Left lung (tissue), 14 donors: ENCODE measurements at places on chromosomes 5 and 9. TPM values are rescaled to one million over a fixed set of nuclear protein-coding genes. Genes with fewer than 3 reads are reported as not detected.

- peak; percentile 91 for DNase-seq
Measured at GRCh38 chr5:73451224-73452130, 2.9 kb upstream of the FOXD1 start.

DNA sequence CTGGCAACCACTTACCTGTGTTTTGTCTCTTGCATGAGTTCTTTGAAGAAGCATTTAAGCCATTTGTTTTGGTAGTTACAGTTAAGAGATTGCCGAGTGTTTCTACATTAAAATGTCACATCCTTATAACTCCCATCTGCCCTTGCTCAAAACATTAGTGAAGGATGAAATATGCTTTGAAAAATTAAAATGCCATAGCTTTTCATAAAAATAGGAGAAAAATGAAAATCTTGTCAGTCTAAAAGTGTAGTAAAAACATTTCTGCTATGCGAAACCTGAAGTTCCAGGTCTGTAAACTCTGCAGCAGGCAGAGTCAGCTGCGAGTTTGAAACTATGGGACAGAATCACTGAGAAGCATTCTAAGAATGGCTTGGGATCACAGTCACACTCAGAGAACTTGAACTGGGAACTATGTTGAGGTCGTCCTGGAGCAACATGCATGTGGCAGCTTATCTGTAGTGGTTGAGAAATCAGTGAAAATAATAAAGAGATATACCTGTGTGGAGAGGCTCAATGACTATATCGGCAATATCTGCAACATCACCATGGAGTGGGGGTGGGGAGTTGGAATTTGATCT lies 67.4 kb downstream of the RASGRF2 start:
- no peak for DNase-seq

- no peak for DNase-seq
Measured at GRCh38 chr5:151904127-151904526, 20.5 kb downstream of the GLRA1 start.

- DNase-seq, result no peak
Measured at GRCh38 chr5:168159425-168159824, 132.0 kb upstream of the WWC1 start.

DNA sequence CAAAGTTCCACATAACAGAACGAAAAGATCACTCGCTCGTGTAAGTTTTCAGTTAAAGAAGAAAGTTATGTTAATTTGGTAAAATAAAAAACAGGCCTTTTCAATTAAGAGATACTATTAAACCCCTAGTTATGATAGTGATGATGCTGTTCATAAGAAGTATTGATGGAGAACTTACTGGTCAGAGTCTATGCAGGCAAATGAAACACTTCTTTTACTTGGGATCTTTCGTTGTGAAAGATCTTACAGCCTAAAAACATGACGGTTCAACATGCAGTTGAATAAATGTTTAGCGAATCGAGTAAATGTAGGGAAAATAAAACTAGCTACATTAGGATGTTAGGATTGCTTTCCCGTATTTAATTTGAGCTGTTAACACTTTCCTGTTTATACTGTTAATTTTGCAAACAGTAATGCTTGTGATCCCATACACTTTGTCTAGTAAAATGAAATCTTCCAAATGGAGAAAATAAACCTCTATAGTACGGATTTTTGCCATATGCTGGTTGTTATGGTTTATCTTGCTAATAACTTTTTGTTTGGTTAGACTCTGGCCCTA lies 2.0 kb downstream of the RHOBTB3 start:
- no peak for DNase-seq

DNA sequence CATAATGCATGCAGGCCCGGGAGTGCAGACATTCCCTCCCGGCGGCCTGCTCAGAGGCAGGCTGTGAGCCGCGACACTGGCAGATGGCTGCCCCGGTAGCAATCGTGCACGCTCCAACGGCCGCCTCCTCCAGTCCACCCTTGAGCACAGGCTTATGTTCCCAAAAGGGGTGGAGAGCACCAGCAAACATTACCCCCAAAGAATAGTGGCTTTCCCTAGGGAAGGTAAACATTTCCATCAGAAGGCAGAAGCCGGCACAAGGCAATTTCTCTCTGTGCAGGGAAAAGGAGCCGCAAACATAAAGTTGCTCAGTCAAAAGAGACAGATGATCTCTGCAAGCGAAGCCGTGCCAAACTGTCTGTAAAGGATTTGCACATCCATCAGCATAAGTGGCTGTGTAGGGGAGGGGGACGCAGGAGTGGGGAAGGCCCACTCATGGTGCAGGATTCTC lies 92.5 kb downstream of the SIL1 start:
- no peak for DNase-seq

GRCh38 chr5:135140446-135141204 lies 106.6 kb upstream of the PITX1 start:
- DNase-seq, result no peak

- DNase-seq, result no peak
Measured at GRCh38 chr5:101663543-101663942, 632.5 kb downstream of the SLCO4C1 start.

DNA sequence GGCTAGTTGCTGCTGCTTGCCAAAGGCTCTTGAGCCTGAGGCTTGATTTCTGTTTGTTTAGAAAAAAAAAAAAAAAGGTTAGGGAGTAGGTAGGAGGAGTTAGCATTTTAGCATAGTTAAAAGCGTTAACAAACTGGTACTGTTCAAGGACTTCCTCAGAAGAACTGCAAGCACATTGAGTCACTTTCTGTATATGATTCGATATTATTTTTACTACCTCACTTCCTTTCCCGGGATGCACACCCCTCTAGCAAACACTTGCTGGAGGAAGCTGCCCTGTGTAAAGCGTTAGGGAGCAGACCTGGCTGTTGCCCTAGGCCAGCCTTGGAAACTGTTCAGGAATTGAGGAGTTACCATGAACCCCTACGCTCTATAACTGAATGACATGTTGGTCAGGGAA lies 15.7 kb upstream of the CEP120 start:
- DNase-seq, result no peak

Gene SLC25A2
- 0.34 TPM for polyA plus RNA-seq

DNA sequence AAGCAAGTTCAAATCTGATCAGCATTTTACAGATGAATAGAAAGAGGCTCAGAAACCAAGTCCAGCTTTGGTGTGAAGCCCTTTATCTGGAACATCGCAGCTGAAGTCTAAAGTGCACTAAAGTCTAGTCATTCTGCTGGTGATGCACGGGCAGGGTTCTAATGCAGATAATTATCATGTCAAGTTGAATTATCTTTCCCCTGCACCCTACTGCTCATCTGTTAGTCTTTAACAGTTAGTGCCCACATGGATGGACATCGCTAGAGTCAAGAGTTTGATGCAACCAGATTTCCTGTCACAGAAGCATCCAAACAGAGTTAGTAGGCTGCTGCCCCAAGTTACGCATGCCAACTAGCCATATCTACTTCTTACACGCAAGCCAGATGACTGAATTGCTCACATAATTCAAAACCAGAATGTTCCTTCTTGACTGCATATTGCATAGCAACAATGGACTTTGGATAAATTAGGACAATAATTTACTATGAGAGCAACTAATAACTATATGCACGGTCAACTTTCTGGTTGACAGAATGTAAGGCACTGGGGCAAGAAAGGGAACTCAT lies 1.6 kb upstream of the TOMM5 start:
- no peak for DNase-seq

DNA sequence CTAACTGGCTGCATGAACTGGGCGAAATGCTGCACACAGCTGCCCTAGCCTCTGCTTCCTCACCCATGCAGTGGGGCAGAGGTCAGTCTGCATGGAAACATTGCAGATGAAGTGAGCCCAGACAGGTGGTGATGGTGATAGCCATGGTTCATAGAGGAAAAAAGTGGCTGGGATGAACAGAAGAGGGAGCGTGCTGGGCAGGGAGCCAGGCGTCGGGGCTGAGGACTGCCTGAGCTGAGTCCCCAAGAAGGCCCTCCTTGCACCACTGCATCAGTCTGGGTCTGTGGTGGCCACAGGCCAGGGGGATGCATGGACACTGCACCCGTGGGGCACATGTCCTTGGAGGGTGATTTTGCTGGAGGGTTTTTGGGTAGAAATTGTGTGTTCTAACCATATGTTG lies 80.5 kb downstream of the AMBP start:
- DNase-seq, result no peak

Gene NUP155
- 30.6 TPM for polyA plus RNA-seq

DNA sequence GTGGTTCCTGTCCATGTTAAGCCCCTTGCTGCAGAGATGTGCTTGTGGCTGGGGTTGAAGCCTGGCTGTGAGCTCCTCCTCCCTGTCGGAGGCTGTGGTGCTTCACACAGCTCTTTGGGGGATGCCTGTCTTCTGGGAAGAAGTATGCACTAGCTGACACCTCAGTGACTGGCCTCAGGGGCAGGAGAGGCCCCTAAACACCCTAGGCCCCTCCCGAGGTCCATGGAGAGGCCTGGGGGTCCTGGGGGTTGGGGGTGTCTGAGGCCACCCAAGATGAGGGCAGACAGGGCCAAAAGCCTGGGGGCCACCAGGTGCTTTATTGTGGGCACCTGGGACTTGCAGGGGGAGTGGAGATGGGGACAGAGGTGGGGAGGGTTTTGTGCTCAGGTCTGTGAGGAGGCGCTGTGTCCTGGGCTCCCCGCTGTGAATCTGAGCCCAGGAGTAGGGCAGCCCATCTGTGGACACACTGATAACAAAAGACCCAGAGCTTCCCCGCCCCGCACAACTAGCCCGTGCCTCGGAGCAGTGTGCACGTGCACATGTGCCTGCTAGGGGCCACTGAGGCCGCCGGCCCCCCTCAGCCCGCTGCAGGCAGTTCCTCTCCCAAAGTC lies 92.0 kb downstream of the PHF2 start:
- DNase-seq, result no peak

DNA sequence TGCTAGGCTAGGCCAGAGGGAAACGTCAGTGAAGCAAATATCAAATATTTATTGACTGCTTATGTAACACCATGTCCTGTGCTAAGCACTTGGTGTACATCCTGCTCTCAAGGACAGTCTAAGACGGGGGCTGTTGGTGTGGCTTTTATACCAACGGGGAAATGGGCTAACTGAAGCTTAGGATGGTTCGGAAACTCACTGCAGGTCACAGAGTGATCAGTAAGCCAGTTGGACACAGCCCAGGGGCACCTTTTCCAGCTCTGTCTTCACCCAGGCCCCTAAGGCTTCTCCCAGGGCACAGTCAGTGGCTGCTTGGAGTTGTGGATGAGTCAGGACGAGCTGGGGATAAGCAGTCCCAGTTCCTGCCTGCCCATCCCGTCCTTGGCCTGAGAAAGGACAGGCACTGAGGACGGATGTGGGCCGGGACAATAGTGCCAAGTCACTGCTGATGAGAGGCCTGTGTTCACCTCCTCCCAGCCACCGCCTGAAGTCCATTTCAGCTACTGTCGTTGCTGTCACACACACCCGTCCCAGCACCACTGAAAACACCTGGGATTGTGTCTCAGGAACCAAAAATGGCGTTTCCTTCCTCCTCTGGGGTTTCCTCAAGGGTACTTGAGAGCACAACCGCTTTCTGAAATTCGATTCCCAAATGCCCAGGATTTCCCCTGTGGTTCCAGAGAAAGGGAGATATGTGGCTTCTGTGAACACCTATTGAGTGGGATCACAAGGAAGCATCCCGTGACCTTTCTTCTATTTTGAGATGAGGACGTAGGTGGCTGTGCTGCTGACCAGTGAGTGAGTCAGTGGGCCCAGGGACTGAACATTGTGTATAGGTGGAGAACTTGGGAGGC lies 17.5 kb upstream of the SPRY4 start:
- no peak for DNase-seq

DNA sequence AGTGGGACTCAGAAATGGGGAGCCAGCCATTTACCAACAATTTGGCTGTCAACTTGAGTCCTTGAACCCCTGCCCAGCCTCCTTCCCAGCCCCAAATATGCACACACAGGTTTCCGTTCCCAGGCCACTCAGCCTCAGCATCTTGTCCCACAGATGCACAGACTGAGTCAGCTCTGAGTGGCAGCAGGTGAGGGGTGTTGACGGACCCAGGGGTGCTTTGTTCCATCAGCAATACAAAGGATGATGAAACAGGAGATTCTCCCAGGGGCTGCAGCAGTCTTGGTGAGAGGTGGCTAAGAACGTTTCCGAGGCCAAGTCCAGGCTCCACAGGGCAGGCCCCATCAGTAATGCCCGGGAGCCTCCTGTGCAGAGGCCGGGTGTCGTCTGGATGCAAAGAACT lies 4.9 kb upstream of the OLFM1 start:
- no peak for DNase-seq

DNA sequence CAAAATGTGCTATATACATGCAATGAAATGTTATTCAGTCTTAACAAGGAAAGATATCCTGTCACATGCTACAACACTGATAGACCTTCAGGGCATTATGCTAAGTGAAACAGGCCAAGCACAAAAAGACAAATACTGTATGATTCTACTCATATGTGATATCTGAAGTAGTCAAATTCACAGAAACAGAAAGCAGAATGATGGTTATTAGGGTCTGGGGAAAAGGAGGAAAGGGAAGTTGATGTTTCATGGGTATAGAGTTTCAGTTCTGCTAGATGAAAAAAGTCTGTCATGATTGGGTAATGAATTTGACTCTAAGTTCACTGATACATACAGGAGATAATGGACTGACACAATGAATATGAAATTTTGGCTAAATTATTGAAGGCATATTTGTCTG lies 11.2 kb upstream of the RIC1 start:
- DNase-seq, result no peak

- no peak for DNase-seq
Measured at GRCh38 chr9:103068753-103069152, 73.6 kb downstream of the CYLC2 start.

GRCh38 chr9:36140086-36141084 lies 3.9 kb downstream of the GLIPR2 start:
- DNase-seq, result no peak

- DNase-seq, result no peak
Measured at GRCh38 chr9:28774433-28775235, 1201.4 kb upstream of the C9orf72 start.

DNA sequence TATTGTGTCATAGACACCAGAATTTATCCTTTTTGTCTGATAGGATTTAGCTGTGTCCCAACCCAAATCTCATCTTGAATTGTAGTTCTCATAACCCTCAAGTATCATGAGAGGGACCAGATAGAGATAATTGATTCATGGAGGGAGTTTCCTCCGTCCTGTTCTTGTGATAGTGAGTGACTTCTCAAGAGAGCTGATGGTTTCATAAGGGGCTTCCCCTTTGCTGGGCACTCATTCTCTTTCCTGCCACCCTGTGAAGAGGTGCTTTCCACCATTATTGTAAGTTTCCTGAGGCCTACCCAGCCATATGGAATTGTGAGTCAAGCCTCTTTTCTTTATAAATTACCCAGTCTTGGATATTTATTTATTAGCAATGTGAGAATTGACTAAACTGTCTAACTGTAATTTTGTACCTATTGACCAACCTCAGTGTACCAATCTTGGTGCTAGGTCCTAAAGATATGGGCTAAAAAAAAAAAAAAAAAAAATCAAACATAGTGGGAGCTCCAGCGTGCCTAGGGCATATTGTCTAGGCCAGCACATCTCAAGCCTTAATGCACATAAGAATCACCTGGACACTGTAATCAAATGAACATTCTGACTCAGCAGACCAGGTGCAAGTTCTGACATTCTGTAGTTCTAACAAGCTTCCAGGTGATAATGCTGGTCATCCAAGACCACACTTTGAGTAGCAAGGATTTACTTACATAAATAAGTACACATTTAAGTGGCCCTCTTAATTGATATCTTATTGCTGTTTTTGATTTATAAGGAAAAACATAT lies 30.5 kb downstream of the ST8SIA4 start:
- no peak for DNase-seq

Gene ELP1
- polyA plus RNA-seq, result 46.2 TPM

Gene PAEP
- not detected for polyA plus RNA-seq

Gene SEMA4D
- polyA plus RNA-seq, result 20.0 TPM

- no peak for DNase-seq
Measured at GRCh38 chr5:32308946-32309345, 3.8 kb downstream of the MTMR12 start.

GRCh38 chr5:56018832-56019231 lies 24.1 kb upstream of the IL6ST start:
- no peak for DNase-seq

- no peak for DNase-seq
Measured at GRCh38 chr9:23686257-23686656, 139.8 kb downstream of the ELAVL2 start.
